IMR-90 (cell line): ENCODE measurements at places on chromosomes 5 and 9. TPM values are rescaled to one million over a fixed set of nuclear protein-coding genes. Genes with fewer than 3 reads are reported as not detected.

PROB1 gene
- total RNA-seq: under 0.01 TPM in 2 replicates

NR2F1 gene
- total RNA-seq: 18.1 and 19.0 TPM in 2 replicates

MTAP gene
- 33.6 and 50.9 TPM in 2 replicates for total RNA-seq

CCDC183 gene
- under 0.01 TPM in 1 of 2 replicates, not detected in the other for total RNA-seq

RGS7BP gene
- total RNA-seq: not detected in 2 replicates

DNA sequence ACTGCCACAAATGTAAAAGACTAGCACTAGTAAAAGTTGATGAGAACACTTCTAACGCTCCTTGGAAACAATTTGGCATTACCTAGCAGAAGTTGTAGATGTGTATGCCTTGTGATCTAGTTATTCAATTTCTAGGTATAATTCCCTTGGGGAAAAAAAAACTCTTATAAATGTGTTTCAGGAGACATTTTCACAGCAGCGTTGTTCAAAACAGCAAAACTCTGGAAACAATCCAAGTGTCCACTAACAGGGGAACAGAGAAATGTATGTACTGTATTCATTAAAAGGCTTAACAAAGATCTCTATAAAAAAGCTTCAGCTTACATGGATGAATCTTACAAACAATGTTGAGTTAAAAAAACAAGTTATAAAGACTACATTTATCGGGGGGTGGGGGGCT, 30.4 kb downstream of the NR3C1 start:
- DNase-seq: no peak

GRCh38 chr5:36239370-36240293, 2.1 kb downstream of the NADK2 start:
- no peak for DNase-seq

- DNase-seq: no peak
Observed at GRCh38 chr5:159040181-159040580, 59.5 kb downstream of the EBF1 start.

DNA sequence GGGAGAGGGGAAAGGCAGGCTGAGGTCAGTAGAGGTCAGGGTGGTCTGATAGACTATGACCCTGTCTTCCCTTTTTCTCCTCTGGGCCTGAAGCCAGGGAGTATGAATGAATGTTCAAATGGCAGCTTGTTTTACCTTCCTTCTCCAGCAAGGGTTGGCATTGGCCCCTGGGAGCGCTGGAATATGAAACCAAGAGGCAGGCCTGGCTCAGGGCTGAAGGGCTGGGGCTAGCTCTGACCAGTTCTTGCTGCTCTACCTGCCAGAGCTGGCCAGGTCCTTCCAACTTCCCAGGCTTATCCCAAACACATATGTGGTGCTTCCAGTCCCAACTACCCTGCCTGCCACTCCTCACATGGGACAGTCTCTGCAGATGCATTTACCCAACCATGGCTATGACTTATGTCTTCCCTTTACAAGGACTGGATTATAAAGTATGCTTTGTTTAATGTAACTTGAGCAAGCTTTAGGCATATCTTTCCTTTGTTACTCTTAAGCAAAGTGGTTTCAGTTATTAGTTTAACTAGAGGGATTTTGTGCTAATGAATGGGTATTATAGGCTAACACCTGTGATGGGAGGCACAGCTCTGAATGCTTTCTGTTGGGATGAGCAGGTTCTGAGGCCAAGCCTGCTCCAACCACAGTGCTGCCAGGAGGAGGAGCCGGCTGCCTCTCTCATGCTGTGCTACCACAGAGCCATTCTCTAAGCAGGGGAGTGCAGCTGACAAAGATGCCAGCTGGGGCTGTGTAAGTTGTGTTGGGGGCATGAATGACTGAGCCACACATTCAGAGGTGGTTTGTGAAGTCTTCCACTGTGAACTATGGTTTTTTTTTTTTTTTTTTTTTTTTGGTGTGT, 6.1 kb downstream of the CCNI2 start:
- no peak for DNase-seq

- peak; percentile 20 for DNase-seq
Observed at GRCh38 chr5:136191304-136192014, 1.5 kb downstream of the SMIM32 start.

- peak; percentile 63 for DNase-seq
Observed at GRCh38 chr9:95505717-95506427, 10.9 kb downstream of the PTCH1 start.

DNA sequence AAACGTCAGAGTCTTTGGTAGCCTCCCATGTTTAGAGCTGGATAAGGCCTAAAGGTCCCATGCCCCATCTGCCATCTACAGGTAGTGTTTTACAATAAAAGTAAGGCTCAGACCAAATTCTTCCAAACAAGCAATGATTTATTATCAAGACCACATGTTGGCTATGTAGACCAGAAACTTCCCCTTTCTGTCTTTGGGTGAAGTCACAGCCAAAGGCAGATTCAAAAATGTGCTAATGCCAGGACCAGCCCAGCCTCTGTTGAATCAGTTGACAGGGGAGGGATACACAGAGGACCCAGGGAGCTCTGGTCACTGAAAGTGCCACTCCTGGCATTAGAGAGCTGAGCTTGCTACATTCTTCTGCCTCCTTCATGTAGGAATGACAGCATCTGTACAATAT, 360.8 kb downstream of the NTRK2 start:
- no peak for DNase-seq

DNA sequence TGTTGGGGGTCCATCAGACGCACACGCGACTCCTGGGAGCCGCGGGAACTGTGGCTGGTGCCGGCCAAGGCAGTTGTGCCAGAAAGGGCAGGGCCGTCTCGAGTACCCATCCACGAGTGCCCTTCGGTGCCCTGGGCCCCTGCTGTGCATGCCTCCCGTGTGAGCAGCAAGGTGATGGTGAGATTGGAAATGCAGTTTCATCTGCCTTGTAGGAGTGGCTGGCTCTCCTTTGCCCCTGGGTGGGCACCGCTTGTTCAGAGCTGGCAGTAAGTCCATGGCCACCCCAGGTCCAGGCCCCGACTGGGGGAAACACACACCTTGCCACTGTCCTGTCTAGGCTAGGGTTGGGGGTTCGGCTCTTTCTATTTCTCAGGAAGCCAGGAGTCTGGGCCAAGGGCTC, 5.7 kb downstream of the NKD2 start:
- DNase-seq: no peak

GRCh38 chr5:131998431-131999040, 12.9 kb downstream of the ACSL6 start:
- no peak for DNase-seq

DNA sequence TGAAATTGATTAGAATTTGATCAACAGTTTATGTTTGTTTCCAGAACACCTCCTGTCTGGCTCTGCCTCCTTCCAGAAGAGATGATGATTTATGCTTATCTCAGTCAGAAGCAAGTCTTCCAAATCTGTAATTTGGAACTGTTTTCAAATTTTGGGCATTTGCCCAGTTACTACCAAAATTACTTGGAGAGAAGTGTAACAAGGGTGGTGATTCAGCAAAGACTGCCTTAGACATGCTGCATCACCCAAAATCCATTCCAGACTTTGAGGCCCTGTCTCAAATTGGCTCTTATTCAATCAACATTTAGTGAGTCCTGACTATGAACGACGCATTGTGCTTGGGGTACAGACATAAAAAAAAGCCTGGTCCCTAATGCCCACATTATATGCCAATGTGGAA, 89.4 kb downstream of the SH3TC2 start:
- peak; percentile 67 for DNase-seq

DNA sequence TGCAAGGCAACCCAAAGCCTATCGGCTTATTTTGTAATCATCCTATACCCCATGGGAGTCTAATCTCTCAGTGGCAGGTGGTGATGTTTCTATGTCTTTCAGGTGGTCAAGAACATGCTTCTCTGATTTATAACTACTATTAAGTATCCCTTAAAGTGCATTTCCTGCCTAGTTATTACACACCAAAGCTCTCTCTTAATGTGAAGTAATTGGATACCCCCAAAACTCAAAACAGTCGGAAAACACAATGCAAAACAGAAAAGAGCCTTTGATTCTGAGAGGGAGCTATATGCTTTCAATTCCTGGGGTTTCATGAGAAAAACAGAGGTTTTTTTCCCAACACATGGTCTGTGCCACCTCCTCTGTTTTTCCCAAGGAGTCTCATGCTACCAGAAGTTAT, 416.4 kb downstream of the CSNK1G3 start:
- no peak for DNase-seq

DNA sequence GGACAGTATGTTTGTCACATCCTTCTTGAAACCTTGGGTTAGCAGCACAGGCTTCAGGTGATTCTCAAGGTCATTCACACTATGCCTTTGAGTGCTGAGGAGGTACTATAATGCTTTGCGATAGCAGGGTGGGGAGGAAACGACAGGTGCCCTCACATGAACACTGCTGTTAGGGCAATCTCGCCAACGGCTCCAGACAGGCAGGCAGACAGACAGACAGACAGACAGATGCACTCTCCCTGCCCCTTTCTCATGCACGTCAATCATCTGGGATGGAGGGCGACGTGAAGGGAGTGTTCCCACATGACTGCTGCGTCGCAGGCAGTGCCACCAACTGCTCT, 82.9 kb downstream of the RAPGEF1 start:
- DNase-seq: no peak

DNA sequence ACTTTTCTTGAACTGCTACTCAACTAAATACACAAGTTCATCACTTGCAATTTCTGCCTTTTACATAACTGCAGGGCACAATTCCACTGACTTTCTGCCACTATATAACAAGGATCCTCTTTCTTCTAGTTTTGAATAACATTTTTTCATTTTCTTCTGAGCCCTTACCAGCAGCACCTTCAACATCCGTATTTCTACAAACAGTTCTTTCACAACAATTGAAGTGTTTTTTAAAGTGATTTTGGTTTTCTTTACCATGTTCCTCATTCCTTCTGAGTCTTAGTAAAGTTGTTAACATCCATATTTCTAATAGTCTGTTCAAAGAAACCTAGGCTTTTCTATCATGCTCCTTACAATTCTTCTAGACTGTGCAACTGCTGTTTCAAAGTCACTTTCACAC, 127.2 kb upstream of the PITX1 start:
- DNase-seq: no peak

DNA sequence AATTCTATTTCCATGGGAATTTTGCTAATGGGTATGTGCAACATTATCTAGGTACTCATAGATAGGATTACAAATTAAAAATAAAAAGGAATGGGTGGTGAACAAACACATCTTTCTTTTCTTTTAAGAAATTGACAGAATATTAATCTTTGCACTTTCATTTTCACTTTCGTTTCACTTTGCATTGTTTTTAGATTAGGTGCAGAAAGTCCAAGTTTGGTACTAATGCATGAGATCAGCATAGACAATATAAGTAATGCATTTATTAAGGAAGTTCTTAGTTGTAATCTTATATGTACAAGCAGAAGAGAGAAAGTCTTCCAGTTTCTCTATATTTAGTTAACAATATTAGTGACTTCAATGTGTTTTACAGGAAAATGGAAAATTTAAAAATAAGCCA, 196.5 kb downstream of the COMMD10 start:
- DNase-seq: no peak
